Activated naive CD4-positive, alpha-beta T cell treated with Interleukin-2 at 50 U/mL for 16 hours (primary cell): ENCODE measurements at places on chromosomes 3 and 15.

DNA sequence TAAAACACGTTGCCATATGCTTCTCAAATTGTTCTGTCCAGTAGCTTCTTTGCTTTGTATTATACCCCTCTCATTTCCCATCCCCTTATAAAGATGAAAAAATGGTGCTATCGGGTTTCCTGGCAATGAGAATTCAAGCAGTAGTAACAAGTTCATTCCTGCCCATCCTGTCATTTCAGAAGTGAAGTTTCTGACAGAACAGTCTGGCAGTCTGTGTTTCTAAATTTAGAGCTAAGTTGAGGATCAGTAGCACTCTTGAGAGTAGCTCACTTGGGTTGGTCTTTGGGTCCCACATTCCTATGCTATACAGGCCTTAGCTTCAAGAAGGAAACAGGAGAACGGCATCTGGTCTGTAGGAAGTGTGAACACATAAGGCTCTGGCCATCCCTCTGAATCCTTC lies 134.6 kb downstream of the GHSR start:
- no peak for DNase-seq

GRCh38 chr3:19348941-19349564 lies 200.7 kb downstream of the KCNH8 start:
- no peak for DNase-seq

- DNase-seq = no peak
Measured at GRCh38 chr3:179840985-179841384, 188.1 kb downstream of the USP13 start.

DNA sequence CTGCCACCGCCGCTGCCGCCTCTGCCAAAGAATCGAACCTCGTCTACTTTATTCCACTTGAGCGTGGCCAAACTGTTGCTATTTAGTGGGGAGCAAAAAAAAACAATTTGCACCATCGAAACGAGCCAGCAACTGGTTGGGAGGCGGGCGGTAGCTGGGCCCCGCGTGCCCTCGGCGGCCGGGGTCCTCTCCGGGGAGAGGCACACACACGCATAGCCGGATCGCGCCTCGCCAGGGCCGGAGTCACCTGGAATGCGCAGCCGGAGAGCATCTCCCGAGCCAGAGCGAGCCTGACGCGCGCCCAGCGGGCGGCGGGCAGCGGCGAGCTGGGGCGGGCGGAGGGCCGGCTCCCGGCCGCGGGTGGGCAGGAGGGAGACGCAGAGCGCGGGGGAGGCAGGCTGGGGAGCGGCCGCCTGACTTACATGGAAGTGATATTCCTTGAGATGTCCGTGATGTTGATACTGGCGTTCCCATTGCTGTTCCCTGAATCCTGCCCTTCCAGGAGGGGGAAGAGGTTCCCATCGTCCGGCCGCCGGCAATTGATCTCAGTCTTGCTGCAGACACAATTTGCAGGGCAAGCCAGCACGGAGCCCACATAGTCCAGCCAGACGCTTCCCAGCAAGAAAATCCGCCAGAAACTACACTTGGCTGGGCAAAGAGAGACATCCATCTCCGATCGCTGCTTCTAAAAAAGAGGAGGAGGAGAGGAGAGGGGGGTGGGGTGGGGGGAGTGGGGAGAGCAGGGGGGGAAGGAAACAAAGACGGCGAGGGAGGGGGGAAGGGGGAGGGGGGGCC lies 858 bp downstream of the NTRK3 start:
- no peak for DNase-seq

GRCh38 chr3:107238787-107239186 lies 138.5 kb upstream of the CCDC54 start:
- DNase-seq = no peak
